ENCODE measurements at places on chromosomes 7 and 10.

- DNase-seq = no peak
These were observed 86.8 kb upstream of the ANKRD1 start for GRCh38 chr10:91007655-91008054.

GRCh38 chr10:23433701-23434100 lies 5.2 kb upstream of the OTUD1 start:
- DNase-seq = no peak

- no peak for DNase-seq
These were observed 8.5 kb downstream of the AKR1B10 start for GRCh38 chr7:134535919-134536299.

GRCh38 chr10:794382-794956 lies 105.0 kb upstream of the DIP2C start:
- DNase-seq = no peak

DNA sequence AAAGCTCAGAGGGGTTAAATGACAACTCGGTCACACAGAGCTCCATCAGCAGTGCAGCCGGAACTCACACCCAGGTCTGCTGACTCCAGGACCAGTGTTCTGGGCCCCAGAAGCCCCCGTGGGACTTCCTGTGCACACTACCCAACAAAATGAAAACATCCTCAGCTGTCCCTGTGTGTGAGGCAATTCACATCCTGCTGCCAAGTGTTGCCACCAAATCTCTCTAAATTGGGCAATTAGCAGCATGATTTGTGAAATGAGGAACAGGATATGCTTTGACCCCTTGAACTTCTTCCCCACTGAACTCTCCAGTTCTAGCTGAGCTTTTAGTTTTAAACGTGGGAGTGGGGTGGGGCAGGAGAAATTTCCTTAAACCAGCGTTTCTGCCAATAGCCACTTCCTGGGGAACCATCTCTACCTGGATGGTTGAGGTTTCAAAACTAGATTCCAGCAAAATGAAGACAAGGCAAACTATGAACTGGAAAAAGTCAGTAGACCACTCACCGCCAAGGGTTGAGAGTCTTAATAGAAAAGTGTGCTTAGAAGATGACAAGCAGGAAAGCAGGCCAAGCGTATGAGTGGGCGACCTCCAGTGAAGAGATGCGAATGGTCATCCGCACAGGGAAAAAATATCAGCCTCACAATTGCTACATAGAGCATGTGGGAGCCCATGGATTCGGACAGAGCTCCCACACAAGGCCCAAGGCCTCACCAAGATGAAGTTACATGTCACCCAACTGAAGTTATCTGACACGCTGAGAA lies 51.9 kb upstream of the CHST15 start:
- DNase-seq = no peak

DNA sequence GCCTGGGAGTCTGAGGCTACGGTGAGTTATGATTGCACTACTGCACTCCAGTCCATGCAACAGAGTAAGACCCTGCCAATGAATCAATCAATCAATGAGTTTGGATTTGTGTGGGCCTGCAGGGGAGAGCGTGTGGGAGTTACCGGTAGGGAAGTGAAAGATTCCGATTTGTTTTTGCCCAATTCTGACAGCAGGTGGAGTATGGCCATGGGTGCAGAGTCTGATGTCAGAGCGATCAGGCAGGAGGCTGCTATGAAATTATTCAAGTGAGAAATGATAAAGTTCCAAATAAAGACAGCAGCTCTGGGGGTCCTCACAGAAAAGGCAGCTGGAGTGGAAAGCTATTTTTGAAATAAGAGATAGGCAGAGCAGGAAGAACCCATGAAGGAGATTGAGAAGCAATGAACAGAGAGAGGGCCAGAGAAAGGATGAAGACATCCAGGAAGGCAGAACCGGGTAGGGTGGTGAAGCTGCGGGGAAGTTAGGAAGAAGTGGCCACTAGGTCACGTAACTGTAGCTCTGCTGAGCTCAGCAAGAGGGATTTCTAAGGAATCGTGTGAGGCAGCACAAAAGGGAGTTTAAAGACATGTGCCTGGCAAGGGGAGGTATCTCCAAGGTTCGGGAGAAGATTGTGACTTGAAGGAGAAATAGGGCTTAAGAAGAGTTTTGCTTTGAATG lies 93.7 kb upstream of the NMT2 start:
- DNase-seq = no peak

All from SW 1271 (cell line).